Stimulated activated CD4-positive, alpha-beta T cell treated with anti-CD3 and anti-CD28 coated beads, Interleukin-1b, Interleukin-23, amount 100 ng/mL, for 1 hour (primary cell): ENCODE measurements at places on chromosomes 5 and 9.
A peak's percentile ranks its signal among the peaks of the same experiment; 100 is the strongest.

- no peak for DNase-seq
Observed at GRCh38 chr5:32601623-32602295, 16.4 kb downstream of the SUB1 start.

DNA sequence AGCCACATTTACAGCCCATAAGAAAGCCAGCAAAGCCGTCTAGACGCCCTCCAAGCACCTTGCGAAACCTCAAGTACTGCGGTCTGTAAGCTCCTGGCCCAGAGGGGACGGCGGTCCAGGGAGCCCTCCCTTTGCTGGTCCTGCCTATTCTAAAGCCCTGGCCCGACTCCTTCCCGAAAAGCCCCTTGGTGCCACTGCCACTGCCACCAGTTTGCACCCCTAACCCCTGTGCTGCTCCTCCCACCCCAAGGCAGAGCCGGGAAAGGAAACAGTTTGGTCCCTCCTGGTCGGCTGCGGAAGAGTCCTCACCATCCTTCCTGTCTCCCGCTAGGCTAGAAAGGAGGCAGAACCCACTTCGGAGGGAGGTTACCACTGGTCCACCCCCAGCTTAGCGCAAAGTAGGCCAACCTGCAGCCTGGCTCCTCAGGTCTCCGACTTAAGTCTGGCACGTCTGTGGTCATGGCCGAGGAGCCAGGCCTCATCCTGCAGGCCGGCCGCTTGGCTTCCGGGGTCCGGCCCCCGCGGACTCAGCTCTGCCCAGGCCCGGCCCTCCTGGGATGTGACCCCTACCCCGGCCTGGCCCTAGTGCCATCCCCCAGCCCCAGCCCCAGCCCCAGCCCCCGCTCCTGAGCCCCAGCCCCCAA, 916 bp downstream of the TOR1A start:
- DNase-seq: no peak

DNA sequence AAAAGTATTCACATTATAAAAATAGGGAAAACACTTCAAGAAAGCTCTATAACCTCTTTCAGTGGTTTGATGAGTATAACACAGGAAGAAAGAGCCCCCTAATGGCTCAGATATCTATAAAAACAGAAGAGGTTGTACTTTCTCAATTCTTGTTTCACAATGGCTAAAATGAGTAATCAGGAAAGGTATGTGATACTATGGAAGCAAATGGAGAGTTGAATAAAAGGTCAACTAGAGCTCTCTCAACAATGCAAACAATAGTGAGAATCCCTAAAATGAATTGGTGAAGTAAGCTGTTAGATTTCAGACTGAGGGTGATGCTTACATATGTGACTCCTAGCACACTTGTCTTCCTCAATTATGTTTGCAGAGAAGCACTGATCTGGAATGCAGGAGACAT, 584.6 kb upstream of the CDH18 start:
- no peak for DNase-seq

DNA sequence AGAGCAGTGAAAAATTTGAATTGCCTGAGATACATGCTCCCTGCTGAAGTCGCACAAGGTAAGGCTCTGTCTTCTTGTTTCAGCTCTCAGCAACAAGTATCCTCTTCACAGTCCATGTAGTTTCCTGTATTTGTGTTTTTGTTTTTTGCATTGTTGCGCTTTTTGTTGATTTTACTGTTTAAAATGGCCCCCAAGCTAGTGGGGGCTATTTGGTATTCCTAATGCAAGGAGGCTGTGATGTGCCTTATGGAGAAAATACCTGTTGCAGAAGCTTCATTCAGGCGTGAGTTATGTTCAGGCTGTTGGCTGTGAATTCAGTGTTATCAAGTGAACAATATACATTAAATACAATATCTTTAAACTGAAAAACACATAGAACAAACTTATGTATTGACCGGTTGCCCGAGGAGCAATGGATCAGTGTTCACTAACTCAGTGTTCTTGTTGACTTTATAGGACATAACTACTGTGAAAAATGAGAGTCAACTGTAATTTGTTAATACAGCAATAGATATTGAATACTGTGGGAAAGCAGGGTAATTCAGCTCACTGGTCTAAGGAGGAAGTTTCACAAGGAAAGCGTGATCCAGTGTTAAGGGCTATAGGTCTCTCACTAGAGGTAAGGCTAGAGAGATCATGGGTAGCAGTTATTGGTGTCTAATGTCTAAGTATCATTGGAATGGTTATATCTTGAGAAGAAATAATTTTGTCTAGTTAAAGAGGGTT, 150.5 kb downstream of the GCNT1 start:
- DNase-seq: no peak

DNA sequence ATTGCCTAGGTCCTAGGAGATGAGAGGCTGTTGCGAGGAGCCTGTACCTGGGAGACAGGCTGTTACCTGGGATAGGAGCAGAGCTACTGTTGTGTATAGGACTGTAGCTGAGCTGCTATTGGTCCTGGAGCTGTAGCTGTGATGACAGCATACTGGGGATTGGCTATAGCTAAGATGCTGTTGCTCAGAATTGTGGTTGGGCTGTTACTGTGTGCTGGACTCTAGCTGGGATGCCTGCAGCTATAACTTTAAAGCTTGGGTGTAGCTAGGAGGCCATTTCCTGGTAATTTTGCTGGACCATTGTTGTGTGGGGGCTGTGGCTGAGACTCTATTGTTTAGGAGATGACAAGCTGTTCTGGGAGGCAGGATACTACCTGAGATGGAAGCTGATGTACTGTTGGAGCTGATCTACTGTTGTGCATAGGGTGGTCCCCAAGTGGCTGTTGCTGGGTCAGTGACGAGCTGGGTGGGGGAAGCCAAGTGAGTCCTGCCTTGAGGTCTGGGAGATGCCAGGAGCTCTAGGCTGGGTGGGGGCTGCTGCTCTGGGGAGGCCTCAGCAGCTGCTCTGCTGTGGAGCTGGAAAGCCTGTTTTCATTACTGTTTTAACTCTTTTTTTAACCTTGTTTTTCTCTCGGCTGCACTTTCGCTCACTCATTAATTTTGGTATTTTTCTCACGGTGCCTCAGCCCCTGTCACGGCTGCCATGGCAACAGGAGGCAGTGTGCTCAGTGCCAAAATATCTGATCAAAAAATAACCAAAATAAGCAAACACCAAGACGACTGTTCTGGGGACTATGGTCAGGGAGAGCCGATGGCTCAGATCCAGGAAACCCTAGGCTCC, 3.0 kb upstream of the PCDH1 start:
- no peak for DNase-seq

GRCh38 chr5:15285901-15286583, 213.9 kb upstream of the FBXL7 start:
- DNase-seq: no peak

- DNase-seq: no peak
Observed at GRCh38 chr5:17187011-17187785, 30.2 kb upstream of the BASP1 start.

DNA sequence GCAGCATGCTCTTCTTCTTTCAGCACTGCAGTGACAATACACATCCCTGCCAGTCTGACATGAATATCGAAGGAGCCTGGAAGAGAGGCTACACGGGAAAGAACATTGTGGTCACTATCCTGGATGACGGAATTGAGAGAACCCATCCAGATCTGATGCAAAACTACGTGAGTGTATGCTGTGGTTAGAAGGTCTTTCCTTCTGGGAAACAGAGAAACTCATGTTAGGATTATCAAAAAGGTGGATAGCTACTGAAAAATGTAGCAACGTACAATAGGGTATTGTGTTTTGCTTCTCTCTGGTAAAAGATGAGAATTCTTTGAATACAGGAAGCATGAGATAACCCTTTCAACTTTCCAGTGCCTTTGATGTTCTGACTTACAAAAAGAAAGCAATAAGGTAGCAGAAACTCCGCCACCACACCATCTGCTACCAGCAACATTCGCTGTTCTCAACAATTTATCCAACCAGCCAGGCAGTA, 133.3 kb downstream of the PCSK5 start:
- DNase-seq: no peak

DNA sequence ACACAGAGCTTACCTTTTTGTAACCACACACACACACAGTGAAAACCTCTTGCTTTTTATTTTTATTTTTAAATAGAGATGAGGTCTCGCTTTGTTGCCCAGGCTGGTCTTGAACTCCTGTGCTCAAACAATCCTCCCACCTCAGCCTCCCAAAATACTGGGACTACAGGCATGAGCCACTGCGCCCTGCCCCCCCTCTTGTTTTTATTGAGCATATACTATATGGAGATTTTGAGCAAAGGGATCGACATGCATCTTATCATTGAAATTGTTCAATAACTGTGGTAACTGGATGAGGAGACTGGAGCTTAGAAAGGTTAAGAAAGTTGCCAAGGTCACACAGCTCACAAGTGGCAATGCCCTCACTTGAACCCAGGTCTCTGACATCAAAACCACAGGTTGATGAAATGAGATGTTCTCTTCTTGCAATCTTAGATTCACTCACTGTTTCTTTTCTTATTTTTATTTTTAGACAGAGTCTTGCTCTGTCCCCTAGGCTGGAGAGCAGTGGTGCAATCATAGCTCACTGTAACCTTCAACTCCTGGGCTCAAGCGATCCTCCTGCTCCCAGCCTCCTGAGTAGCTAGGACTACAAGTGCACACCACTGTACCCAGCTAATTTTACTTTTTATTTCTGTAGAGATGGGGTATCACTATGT, 26.8 kb upstream of the STXBP1 start:
- DNase-seq: no peak

- no peak for DNase-seq
Observed at GRCh38 chr9:127177665-127178265, 55.3 kb upstream of the ANGPTL2 start.

- no peak for DNase-seq
Observed at GRCh38 chr5:91366551-91366950, 16.6 kb downstream of the ARRDC3 start.

GRCh38 chr9:131419026-131419614, 25.2 kb downstream of the PRRC2B start:
- DNase-seq: no peak

DNA sequence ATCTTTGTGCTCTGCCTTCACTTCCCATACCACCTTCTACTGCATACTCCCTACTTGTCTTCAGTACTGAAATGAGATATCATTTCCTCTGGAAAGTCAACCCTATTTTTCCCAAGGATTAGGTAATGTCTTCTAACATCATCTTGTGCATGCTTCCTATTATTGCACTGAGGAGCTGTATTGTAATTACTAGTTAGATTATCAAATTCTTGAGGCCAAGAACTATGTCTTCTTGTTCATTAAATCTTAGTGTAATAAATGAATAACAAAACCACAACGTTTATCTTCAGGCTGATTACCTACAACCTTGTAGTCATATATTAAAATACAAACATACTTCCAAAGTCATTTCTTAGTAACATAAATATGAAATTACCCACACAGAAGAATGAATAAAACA, 87.9 kb upstream of the POU5F2 start:
- no peak for DNase-seq

DNA sequence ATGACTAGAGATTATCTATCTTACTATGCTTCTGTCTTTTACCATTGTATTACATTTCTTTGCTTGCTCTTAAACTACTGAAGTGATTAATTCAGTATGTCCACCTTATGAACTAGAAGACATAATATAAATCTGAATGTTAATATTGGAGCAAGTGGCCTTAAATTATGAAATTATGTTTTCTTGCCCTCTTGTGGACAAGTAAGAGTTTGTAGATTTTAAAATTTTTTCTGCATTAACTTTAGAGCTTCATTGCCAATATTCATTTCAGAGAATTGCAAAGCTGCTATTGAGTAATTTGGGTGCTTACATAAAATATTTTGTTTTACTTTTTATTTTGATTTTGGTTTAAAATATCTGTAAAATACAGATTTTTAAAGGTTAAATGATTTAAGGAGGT, 55.3 kb downstream of the RANBP17 start:
- DNase-seq: no peak

DNA sequence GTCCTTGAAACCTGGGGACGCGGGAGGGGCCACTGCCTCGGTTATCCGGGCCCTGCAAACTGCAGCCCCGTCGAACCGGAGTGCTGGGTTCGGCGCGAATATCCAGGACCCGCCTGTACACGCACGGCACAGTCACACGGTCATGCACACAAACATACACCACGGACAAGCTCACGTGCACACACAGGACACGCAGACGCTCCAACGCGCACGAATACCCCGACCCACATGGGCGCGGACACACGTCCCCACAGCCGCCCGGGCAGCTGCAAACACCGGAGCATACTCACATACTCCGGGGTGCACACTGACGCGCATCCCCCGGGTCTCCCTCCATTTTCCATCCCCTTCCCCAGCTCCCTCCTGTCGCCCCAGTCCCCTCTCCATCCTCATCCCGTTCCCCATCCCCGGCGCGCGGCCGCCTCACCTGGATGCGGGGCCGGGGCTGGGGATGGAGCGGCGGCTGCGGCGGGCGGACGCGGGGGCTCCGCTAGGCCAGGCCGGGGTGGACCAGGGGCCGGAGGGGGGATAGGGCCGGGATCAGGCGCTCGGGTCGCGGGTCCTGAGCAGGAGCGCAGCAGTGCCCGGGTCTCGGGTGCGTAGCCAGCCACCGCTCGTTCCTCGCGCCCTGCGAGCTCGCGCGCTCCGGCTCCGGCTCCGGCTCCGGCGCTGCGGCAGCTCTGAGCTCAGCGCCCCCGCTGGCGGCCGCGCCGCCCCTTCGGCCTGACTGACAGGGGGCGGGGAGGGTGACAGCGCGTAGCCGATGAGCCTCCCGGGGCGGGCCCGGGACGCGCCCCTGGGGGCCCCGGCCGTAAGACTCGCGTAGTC, at the start of the genes EIF4E1B and SNCB:
TSS of gene EIF4E1B (plus strand) at position 823 of the 828 bp plus-strand sequence. CDS start 12,113 bp downstream, outside the sequence.
TSS of gene SNCB (minus strand) at position 682 of the 828 bp plus-strand sequence. CDS start 880 bp downstream, outside the sequence.
- peak; percentile 27 for DNase-seq

DNA sequence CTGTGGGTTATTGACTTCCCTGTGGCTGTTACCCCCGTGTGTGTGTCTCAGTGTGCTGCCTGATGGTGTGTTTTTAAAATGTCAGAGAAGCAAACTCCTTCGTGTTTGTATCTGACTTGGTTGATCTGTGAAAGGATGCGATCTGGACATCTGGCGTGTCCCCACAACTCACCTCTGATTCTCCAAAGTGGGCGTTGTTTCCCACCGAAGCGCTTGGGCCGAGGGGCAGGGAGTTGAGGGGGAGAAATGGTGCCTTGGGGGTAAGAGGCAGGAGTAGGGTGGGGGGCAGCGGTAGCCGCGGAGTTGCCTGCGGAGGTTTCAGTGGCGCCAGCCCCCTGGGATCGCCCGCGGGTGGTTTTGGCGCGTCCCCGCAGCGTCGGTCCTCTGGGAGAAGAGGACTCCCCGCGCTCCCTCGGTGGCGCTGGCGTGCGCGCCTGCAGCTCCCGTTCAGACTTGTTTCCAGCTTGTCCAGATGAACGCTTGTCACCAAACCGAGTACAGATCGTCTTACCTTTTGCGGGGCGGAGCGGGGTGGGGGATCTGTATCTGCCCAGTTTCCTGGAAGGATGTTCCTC, 1.1 kb downstream of the MAST4 start:
- no peak for DNase-seq

- no peak for DNase-seq
Observed at GRCh38 chr5:1460054-1460682, 14.9 kb upstream of the SLC6A3 start.

GRCh38 chr9:131473891-131474290, 28.8 kb upstream of the POMT1 start:
- DNase-seq: no peak

DNA sequence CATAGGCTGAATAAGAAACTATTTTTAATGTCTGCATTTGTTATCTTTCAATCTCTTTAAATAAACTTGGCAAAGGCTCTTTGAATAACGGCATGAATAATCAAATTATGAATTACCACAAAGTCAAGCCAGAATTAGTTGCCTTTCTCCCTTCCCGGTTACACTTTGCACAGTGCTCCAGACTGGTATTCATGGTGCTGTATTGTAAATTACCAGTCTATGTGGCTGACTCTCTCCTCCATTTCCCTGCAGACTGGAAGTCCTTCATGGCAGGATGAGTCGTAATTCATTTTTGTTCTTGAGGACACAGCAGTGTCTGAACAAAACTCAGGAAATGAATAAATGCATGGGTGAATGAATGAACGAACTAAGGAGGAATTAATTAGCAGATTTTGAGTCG, 142.9 kb downstream of the GNA14 start:
- DNase-seq: no peak
